Renal pelvis (tissue), 12 donors: ENCODE measurements at places on chromosomes 11 and 22. TPM values are rescaled to one million over a fixed set of nuclear protein-coding genes. Genes with fewer than 3 reads are reported as not detected.

DNA sequence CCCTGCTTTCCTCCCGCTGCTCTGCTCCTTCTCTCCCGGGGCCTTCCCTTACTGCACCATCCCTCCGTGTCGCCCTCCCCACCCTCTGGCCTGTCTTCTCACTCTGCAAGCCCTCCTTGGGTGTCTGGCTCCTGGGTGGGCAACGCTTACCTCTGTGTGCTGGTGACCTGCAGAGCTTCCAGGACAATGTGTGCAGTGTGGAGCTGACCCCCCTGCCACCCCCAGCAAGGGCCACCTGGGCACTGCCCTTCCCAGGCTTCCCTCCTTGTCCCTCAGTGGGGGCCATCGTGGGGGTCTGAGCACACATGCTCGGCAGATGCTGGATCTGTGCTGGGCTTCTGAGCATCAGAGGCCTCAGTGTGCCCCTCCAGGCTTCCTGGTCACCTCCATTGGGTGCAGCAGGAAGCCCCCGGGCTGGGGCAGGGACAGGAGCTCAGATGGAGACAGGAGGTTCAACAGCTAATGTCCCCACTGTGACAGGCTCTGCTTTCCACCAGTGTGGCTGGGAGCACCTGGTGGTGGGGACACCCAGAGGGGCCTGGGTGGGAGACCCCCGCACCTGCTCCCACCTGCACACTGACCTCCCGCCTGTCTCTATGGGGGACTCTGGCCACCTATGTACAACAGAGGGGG lies 7.8 kb upstream of the BRSK2 start:
- DNase-seq: no peak

- DNase-seq: peak; percentile 66
Measured at GRCh38 chr11:47257517-47258316, at the start of gene NR1H3. TSS of gene NR1H3 (plus strand) at chr11:47257996. CDS start at chr11:47259217, 1,221 bp downstream.

GRCh38 chr11:19216709-19217374 lies 15.1 kb upstream of the CSRP3 start:
- no peak for DNase-seq

DNA sequence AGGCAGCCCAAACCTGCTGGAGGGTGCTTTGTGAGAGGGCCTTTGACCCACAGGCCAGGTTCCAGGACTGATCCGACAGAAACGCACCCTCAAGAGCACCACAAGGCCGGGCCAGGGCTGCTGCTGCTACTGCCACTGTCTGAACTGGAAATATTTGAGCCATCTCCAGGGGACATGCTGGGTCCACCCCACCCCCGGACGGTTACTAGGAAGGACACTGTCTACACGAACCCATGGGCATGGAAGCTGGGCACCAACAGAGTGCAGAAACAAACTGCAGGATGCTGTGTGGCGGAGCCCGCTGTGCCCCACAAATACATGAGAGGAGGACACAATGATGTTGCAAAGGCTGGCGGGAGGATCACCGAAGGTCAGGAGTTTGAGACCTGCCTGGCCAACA lies 283.7 kb downstream of the CTTN start:
- no peak for DNase-seq

GRCh38 chr11:75426720-75427086 lies 6.3 kb downstream of the KLHL35 start:
- no peak for DNase-seq

Gene TTLL12
- 26.1 TPM for polyA plus RNA-seq

Gene POTEH
- polyA plus RNA-seq: not detected

Gene CNGA4
- polyA plus RNA-seq: 0.23 TPM

Gene AMPD3
- 8.1 TPM for polyA plus RNA-seq

Gene KDM4E
- 0.39 TPM for polyA plus RNA-seq

Gene IFT27
- 68.0 TPM for polyA plus RNA-seq

Gene TCN2
- polyA plus RNA-seq: 64.4 TPM

Gene EXPH5
- polyA plus RNA-seq: 2.8 TPM
